Left renal cortex interstitium (tissue), 4 donors: ENCODE measurements at places on chromosomes 12 and 14. TPM values are rescaled to one million over a fixed set of nuclear protein-coding genes. Genes with fewer than 3 reads are reported as not detected.

The C1R gene
- 33.6 TPM for polyA plus RNA-seq

The TAS2R43 gene
- polyA plus RNA-seq, result 0.81 TPM

The CCDC197 gene
- polyA plus RNA-seq, result not detected

The SERPINA10 gene
- polyA plus RNA-seq, result 0.78 TPM

- DNase-seq, result no peak
Observed at GRCh38 chr14:24279301-24280186, 8.1 kb upstream of the RABGGTA start.

GRCh38 chr14:53539489-53540126 is 386.5 kb upstream of the DDHD1 start:
- peak; percentile 78 for DNase-seq

DNA sequence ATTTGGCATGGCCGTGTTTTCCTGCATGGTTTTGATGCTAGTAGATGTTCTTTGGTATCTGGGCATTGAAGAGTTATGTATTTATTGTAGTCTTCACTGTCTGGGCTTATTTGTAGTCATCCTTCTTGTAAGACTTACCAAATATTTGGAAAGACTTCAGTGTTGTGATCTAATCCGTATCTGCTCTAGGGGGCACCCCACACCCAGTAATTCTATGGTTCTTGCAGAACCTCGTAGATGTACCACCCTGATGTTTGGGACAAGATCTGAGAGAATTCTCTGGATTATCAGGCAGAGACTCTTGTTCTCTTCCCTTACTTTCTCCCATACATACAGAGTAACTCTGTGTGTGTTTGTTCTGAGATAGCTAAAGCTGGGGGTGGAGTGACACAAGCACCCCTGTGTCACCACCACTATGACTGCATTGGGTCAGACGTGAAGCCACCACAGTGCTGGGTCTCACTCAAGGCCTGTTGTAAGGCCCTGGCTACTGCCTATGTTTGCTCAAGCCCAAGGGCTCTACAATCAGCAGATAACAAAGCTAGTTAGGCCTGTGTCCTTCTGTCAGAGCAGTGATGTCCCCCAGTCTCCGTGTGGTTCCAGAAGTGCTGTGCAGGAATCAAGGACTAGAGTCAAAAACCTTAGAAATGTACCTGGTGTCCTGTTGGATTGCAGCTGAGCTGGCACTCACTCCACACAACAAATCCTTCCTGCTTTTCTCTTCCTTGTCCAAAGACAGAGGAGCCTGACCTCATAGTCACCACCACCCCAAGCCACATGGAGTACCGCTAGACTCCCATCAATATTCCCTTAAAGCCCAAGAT is 9.6 kb downstream of the RDH16 start:
- no peak for DNase-seq

DNA sequence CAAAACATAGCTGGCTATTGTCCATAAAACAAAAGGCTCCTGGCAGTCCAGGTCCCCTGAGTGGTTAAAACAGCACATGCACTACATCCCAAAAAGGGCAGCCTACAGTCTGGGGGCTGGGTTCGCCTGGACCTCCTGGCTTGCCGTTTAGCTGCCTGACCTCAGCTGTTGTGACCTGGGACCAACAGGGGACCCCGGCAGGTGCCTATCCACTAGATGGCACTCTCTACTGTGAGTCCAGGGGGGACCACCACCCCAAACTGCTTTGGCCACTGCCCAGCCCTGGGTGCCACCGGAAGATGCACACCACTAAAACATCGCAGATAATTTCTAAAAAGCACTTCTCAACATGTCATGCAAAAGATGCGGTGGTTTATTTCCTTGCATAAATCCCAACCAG is 2.9 kb upstream of the RTL1 start:
- DNase-seq, result no peak

DNA sequence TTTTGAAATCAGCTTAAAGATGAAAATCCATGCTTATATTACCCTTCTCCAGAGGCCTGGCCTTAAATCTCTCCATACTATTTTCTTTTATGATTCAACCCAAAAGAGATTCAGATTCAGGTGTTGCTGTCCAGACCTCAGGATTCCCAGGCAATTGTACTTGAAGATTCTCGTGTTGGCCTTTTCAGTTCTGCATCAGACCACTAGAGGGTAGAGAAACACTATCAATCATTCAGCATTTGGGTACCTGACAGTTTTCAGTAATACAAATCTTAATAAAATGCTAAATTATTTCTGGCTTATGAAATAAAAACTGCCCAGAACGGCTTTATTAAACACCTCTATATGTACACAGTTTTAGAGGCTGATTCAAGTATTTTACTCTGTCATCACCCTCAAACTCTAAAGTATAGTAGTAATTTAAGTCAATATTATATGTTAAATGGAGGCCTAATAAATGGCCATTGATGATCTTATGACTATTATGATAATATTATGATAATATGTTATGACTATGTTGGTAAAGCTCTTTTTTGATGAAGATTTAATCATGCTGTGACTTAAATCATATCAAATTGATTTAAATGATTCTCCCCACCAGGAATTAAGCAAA is 301.1 kb downstream of the DUSP6 start:
- peak; percentile 41 for DNase-seq

DNA sequence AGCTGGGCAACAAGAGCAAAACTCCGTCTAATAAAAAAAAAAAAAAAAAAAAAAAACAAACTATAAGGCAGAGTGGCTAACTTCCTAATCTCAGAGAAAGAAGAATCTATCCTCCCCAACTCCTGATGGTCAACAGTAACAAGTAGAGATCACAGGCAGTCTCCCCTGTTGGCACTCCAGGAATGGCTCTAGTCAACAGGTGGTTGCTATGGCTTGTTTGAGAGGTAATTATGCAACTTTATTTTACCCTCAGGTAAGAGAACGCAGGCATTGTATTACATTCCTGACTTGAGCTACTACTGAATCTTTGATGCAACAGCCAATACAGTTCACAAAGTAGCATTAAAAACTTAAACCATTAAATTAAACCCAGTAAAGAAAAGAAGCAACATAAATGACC is 180.3 kb downstream of the DICER1 start:
- no peak for DNase-seq
